Left renal cortex interstitium (tissue), 4 donors: ENCODE measurements at places on chromosomes 5 and 9. TPM values are rescaled to one million over a fixed set of nuclear protein-coding genes. Genes with fewer than 3 reads are reported as not detected.

The PCDHB9 gene
- polyA plus RNA-seq = 3.5 TPM

The INSL4 gene
- not detected for polyA plus RNA-seq

GRCh38 chr9:134589748-134590147 is 51.9 kb upstream of the COL5A1 start:
- DNase-seq = no peak

DNA sequence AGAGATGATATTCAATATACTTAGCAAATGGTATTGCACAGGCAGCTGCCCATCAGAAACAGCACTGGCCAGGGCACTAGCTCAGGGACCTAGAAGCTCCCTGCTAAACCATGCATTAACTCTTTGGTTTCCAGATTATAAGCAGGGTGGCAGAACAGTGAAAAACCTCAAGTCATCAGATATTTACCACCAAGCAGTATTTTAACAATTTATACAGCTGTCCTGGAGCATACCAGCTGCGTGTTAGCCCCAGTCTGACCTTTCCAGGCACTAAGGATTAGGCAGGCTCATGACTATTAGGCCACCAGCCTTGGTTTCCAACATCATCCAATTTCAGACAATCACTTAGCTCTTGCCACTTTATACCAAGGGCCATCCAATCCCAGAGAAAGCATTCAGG is 326.5 kb downstream of the CAAP1 start:
- DNase-seq = no peak

DNA sequence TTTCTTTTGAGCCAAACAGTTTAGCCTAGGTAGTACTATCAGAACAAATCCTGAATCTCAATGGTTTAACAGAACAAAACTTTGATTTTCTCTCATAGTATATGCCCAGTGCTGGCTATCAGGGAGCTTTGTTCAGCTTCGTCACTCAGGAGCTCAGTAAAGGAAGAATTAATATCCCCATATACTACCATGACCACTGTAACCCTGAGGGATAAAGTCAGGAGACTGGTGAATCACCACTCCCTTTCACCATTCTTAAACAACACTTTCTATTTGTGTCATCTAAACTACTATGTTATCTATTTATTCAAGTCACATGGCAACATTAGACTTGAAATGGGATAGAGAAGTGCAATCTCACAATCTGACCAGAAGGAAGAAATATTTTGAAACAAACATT is 522.6 kb upstream of the COX7C start:
- no peak for DNase-seq

- DNase-seq = no peak
Measured at GRCh38 chr9:20614602-20615216, 7.6 kb downstream of the MLLT3 start.

The WDR38 gene
- 0.31 TPM for polyA plus RNA-seq

The PDLIM4 gene
- 21.7 TPM for polyA plus RNA-seq

GRCh38 chr9:12784461-12785259 is 9.8 kb downstream of the LURAP1L start:
- no peak for DNase-seq
